ENCODE measurements at places on chromosomes 3 and 15.

GRCh38 chr15:42704492-42704926 lies 32.4 kb downstream of the CDAN1 start:
- peak; percentile 70 for DNase-seq

- no peak for DNase-seq
Observed at GRCh38 chr3:146834917-146835316, 229.8 kb upstream of the PLSCR5 start.

DNA sequence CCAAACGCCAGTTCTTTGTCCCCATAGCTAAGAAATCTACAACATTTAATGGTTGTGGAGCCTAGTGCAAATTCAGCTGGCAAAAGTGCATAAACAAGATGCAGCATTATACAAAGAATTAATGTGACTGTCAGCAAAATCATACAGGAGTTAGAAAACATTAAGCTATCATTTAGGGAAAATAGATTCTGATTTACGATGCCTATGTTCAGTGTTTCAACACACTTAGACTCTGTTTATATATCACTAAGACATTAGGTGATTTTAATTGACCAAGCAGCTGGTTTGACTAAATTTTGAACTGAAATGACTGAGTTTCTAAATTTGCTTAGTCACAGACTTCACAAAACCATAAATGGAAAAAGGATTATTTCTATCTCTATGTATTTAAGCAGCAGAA lies 1076.8 kb downstream of the TBL1XR1 start:
- no peak for DNase-seq

GRCh38 chr15:69777356-69777755 lies 320.4 kb downstream of the TLE3 start:
- DNase-seq, result no peak

DNA sequence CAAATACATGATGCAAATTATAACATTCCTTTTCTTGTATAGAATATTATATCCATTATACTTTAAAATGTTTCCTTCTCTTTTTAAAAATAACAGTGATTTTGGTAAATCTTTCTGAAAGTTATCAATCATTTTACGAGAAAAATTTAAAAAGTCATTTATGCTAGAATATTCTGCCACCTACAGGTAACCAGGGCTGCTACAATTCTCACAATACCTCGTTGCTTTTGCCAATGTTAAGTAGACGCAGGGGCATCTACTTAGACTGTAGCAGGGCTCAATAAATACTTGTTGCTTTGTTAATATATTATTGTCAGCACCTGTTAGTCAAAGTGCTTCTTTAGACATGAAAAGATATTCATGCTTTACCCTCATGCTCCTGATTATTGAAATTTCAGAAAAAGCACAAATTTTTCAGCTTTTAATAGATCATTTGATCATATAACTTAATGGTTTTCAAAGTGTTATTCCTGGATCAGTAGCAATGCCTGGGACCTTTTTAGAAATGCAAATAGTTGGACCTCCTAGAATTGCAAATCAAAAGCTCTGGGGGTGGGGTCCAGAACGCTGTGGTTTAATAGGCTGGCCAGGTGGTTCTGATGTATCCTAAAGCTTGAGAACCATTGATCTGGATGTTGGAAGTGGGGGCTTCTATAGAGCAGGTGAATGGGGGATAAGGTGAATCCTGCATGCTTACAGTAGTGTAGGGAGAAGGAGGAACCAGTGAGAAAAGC lies 223.6 kb upstream of the PDZRN3 start:
- DNase-seq, result peak; percentile 0

DNA sequence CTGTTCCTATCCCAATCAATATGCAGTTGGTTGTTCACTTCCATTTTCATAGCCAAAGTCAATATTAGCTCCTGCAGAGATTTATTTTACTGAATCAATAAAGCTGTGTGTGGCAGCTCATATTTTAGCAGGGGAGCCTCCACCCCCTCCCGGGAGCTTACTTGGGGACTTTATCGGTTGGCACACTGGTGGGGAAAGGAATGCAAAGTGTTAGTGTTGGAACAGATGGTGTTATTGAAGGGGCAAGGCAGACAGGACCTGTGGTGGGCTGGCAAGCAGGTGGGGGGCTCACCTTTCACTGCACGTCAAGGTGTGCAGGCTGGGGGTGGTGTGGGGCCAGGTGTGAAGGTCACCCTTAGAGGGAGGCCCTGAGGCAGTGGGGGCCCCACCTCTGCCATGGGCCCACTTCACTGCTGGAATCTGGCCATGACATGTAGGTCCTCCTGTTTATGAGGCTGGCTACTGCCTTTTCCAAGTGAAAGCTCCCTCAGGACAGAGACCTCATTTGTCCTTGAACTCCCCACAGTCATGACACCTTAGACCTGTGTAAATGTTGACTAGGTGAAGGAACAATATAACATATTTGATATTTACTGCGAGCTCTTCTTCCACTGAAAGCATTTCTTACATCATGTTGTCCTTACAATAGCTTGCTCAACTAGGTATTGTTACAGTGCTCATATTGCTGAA lies 44.0 kb upstream of the SEC22A start:
- DNase-seq, result no peak

GRCh38 chr3:52250122-52250521 lies 4.6 kb downstream of the PPM1M start:
- DNase-seq, result no peak

GRCh38 chr3:194308601-194309449 lies 42.3 kb downstream of the CPN2 start:
- no peak for DNase-seq

- DNase-seq, result no peak
Observed at GRCh38 chr3:116442331-116443021, 2.8 kb downstream of the LSAMP start.

- no peak for DNase-seq
Observed at GRCh38 chr3:81558106-81558505, 203.3 kb downstream of the GBE1 start.

- no peak for DNase-seq
Observed at GRCh38 chr3:16508591-16508995, 4.9 kb downstream of the RFTN1 start.

DNA sequence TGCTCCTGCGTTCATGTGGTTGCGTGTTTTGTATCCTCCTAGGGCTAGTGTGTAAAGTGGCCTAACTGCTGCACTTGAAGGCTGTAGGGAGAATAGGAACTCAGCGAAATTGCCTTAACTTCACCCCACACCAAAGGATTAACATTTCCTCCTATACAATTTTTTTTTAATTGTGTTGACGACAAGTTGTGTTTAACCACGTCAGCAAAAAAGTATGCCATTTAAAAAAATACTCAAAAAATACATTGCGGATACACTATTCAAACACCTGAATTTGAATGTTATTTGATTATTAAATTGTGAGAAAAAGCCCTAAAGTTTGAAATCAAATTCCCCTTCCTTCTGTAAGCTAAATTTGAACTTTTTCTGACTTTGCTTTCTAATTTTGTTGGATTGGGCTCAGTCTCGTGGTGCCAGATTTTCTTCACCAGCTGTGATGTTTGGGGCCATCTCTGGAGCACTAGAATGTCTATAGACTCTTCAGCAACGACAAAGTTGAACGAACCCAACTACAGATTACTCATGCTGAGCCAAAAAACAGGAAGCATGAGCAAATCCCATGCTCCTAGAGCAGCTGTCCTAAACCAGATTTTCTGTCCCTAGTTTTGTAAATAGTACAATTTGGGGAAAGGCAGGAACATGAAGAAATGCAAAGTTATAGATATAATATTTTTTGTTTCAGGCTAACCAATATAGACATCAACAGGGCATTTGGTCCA lies 8.1 kb upstream of the SLC9A9 start:
- DNase-seq, result no peak

- no peak for DNase-seq
Observed at GRCh38 chr15:94029495-94029894, 201.9 kb upstream of the MCTP2 start.

DNA sequence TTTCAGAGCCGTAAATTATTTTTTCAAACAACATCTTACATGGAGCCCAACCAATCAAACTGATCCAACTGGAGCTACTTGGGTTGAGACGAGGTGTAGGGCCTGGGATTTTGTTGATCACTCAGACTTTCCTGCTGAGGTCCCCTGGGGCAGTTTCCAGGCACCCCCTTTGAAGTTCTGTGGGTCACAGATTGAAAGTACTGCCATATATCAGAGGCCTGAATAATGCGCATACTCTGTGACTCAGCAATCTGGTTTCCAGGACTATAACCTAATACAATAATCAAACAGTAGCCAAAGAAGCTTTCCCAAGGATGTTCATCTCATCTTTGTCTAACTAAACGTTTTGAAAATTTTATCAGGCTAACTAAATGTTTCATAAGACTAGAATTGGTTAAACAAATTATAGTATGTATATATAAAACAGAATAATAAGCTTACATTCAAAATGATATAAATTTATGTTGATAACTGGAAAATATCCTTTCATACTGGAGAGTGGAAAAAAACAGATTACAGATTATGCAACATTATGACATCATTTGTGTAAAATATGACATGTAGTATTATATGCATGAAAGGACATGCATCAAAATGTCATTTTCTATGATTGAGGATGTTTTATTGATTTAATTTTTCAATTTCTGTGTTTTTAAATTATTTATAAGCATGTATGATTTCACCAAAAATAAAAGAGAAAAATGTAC lies 617.1 kb downstream of the NTRK3 start:
- DNase-seq, result no peak

DNA sequence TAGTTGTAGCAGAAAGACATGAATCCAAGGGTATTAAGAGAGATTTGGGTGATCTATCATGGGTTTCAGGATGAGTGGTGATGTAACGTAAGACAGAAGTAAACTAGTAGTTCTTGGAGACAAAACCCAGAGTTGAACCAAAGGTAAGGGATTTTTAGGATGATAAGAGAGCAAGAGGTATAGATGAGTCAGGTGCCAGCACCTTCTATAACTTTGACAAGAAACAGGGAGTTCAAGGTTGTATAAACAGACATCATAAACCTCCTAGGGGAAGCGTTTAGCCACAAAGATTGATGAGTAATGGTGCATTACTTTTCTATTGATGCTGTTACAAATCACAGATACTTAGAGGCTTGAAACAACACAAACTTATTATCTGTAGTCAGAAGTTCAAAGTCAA lies 447.3 kb upstream of the ARHGEF26 start:
- no peak for DNase-seq

DNA sequence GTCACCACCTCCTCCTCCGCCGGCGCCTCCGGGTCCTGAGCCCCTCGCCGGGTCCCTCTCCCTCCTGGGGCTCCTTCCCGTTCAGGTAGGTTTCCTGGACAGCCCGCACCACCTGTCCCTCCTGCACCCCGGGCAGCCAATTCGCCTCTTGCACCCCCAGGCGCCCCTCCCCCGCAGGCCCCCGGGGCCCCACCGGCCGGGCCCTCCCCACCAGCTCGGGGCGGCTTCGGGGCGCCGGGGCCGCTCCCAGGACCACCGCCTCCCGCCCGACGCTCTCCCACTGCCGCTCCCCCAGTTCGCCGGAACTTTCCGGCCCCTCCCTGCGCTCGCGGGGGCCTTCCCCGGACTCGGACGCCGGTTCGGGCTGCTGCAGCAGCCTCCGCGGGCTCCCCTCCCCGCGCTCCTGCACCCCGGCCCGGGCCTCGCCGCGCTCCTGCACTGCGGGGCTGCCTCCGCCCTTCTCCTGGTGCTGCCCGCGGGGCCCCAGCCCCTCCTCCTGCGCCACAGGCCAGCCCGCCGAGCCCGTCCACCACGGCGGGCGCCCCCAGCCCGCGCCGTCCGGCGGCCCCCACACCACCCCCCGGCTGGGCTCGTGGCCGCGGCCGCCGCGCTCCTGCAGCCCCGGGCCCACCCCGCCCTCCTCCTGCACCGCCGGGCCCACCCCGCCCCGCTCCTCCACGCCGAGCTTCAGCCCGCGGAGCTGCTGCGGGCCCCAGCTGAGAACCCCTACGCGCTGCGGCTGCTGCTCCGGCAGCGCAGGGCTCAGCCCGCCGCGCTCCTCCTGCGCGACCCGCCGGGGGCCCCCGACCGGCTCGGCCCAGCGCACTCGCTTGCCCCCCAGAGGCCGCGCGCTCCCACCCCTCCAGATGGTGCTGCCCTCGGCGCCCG lies 587 bp upstream of the TNK2 start:
- DNase-seq, result no peak

- DNase-seq, result no peak
Observed at GRCh38 chr3:140994316-140994715, 52.7 kb downstream of the SLC25A36 start.

DNA sequence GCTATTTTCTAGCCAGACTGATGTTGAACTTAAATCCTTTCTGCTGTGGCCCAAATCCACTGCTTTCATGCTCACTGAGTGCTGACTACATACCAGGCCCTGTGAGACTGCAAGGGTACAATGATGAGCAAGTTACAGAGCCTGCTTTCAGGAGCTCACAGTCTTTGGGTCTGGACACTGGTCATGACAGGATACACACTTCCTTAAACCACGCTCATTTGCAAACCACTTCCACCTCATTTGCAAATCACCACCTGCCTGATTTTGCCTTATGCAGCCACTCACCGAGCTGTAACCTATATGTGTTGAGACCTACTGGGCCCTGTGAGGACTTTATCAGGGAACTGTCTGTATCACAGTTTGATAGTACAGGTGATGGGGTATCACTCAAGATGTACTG lies 50.2 kb upstream of the LRRC58 start:
- DNase-seq, result no peak

DNA sequence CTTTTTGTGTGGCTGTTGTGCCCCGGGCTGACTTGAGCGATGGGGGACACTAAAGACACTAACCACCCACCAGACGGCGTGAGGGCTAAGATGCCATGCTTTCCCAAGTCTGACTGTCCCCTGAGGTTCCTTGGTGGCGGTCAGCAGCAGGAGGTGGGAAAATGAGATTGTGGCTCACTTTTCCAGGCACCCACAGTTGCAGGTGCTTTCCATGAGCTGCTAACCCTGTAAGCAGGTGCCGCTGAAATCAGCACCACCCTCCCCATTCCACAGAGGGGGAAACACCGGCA lies 17.7 kb downstream of the PRR23E start:
- no peak for DNase-seq

GRCh38 chr3:32815841-32816438 lies 1.9 kb upstream of the TRIM71 start:
- no peak for DNase-seq

GRCh38 chr3:157329551-157329950 lies 107.1 kb upstream of the PTX3 start:
- DNase-seq, result no peak

DNA sequence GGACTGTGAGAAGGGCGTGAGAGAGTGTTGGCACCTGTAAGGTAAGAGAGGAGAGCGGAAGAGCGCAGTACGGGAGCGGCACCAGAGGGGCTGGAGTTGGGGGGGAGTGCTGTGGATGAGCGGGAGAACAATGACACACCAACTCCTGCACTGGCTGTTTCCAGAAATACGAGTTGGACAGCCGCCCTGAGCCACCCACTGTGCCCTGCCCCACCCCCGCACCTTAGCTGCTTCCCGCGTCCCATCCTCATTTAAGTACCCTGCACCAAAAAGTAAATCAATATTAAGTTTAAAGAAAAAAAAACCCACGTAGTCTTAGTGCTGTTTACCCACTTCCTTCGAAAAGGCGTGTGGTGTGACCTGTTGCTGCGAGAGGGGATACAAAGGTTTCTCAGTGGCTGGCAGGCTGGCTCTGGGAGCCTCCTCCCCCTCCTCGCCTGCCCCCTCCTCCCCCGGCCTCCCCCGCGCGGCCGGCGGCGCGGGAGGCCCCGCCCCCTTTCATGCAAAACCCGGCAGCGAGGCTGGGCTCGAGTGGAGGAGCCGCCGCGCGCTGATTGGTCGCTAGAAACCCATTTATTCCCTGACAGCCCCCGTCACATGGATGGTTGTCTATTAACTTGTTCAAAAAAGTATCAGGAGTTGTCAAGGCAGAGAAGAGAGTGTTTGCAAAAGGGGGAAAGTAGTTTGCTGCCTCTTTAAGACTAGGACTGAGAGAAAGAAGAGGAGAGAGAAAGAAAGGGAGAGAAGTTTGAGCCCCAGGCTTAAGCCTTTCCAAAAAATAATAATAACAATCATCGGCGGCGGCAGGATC lies at the start of gene SOX2:
Gene SOX2, plus strand, starts transcription at position 601 of the 811 bp plus-strand sequence. CDS start 436 bp downstream, outside the sequence.
- peak; percentile 95 for DNase-seq

GRCh38 chr15:83323296-83323711 lies 38.8 kb upstream of the BNC1 start:
- no peak for DNase-seq

Measured in neuronal stem cell (in vitro differentiated cells).